Inflammatory macrophage treated with lipopolysaccharide for 4 hours (primary cell): ENCODE measurements at places on chromosomes 3 and 15.

DNA sequence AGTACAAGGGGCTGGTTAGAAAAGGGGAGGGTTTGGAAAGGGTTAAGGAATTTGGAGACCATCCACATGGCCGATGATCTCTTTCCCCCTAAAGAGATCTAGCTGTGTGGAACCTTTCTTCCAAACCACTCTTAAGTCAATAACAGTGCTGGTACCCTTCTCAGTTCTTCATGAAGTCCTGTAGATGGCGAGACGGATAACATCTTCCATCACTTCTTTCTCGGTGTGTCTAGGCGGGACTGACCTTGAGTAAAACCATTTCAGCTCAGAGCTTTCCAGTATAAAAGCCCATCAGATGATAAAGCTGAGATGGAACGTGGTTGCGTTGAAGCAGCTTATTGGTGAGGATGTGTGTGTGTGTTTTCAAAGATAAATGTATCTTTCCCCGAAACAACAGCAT lies 151.5 kb upstream of the BHLHE40 start:
- DNase-seq: no peak

DNA sequence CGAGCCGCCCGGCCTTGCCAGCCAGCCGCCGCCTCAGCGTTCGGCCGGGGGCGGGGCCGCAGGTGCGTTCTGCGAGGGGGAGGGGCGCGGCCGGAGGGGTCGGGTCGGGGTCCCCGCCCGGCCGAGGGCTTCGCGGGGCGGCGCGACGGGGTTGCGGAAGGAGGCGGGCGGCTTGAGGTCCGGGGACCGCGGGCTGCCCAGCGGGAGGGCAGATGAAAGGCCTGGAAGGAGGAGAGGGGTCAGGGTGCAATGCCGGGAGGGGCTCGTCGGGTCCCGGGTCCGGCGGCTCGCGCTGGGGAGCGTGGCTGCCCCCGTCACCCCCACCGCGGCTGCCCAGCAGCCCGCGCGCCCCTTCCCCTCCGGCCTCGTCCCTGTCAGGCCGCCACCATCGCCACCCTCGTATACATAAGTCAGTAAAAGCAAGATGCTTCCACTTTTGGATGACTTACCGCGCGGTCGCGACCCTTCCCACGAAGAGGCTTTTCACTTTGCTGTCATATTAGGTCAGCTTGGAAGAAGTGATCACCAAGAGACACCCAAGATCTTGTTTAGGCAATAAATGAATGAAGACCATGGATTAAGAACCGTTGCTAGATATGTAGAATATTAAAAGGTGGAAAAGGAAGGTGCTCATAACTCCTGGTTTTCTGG lies 620 bp upstream of the ANP32A start:
- peak; percentile 7 for DNase-seq

- no peak for DNase-seq
Measured at GRCh38 chr3:179542375-179542774, 20.4 kb upstream of the ACTL6A start.

- no peak for DNase-seq
Measured at GRCh38 chr3:107366766-107367165, 10.5 kb upstream of the CCDC54 start.

- no peak for DNase-seq
Measured at GRCh38 chr3:187385296-187385695, 17.1 kb downstream of the RTP4 start.

- peak; percentile 90 for DNase-seq
Measured at GRCh38 chr3:42192334-42193200, 73.4 kb downstream of the CCK start.

DNA sequence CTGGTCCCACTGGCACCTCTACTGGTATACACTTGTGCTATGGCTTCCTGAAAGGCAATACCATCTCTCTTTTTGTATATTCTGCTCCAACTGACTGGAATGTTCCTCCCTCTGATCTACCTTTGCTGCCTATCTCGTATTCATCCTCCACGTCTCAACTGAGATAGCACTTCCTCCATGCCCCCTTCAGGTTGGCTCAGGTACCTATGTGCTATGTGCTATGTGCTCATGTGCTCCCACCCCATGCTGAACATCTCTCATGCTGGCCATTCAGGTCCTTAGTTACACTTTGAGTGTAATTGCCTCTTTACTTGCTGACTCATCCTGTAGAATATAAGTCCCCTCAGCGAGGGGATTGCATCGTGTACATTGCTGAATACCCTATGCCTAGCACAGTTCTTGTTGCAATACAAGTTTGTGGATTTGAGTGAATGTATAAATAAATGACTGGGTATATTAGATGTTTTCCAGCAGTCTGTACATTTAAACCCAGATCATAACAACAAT lies 156.9 kb downstream of the SOX2 start:
- no peak for DNase-seq

- DNase-seq: no peak
Measured at GRCh38 chr3:45337839-45338470, 50.4 kb upstream of the LARS2 start.

GRCh38 chr3:125313060-125313635 lies 62.0 kb downstream of the ZNF148 start:
- DNase-seq: peak; percentile 68

GRCh38 chr3:143090486-143090885 lies 29.1 kb upstream of the CHST2 start:
- no peak for DNase-seq

DNA sequence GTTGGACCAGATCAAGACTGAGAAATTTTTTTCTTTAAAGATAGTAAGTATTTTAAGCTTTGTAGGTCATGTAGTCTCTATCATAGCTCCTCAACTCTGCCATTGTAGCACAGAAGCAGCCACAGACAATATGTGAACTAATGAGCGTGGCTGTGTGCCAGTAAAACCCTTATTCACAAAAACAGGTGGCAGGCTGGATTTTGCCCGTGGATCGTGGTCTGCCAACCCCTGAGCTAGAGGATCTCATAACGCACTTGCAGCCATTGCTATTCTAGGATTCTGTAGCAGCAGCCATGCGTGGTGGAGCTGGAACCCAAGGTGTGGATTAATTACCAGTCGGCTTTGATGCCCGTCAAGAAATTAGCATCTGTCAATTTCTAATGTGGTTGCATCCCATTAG lies 68.7 kb upstream of the PLXNA1 start:
- DNase-seq: no peak

GRCh38 chr15:61130950-61131942 lies 97.9 kb downstream of the RORA start:
- DNase-seq: no peak

DNA sequence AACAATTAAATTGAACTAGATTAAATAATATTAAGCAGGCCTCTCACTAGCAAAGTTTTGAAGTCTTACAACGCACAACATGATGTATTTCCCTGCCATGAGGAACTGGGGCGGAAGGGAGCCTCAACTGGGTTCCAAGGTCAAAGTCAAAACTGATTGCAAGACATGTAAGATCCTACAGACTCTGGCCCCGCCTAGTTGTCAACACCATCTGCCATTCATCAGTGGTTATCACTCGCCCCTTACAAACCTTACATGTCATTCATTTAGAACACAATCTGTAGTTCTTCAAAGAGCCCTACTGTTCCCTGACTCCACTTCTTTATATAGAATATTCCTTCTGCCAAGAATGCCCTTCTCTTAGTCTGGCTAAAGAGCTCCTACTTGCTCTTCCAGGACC lies 10.0 kb downstream of the ATP13A3 start:
- peak; percentile 33 for DNase-seq

DNA sequence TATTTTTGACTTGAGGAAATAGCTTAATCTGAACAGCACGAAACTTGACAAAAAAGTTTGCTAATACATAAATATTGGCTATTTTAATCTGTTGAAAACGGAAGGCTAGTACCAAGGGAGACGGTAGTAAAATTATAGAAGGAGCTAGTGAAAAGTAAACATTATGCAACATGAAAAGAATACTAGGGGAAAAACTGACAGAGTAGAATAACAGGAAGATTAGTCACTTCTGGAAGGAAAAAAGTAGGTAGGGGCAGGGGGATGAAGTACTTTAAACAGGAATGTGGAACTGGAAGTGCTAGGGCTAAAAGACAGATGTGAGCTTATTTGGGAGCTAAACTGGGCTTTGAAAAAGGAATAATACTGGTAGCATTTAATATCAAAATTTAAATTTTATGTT lies 60.1 kb downstream of the MBNL1 start:
- peak; percentile 66 for DNase-seq

DNA sequence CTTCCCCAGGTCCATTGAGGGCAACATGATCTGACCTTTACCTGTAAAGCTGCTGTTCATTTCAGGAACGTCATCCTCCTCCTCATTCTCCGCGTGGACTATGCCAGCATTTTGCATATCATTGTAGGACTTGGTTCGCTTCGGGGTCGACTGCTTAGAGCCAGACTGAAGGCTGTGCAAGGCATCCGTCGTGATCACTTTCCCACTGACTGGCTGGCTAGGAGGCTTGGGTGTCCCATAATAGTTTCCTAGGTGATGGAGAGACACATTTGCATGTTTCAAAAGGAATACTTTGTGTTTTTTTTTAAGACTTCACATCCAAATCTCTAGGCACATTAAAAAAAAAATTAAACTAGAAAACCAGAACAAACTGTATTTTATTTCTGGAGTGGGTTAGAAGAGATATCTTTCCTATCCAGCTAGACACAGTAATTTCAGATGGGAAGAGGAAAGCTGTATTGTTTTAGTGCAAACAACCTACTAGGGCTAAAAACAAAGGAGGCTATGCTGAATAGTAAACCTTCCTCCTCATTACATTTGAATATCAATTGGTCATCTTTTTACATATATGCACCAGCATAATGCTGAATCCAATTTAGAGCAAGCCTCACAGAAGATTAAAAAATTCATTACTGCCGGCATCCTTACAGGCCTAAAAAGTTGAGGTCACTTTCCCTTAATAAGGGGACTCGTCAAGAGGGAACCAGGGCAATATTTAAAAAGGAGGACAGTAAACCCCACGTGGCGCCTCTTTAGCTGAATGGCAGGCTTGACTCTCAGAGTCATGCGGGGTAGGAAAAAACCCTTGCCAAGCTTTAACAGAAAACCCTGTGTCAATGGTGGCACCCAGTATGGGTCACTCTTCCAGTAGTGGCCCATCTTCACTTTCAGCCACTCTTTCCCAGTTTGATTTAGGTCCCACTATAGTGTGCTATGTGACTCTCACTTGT lies 559.9 kb downstream of the MAGI1 start:
- DNase-seq: no peak

GRCh38 chr3:156535162-156535627 lies 19.7 kb downstream of the SSR3 start:
- peak; percentile 95 for DNase-seq

DNA sequence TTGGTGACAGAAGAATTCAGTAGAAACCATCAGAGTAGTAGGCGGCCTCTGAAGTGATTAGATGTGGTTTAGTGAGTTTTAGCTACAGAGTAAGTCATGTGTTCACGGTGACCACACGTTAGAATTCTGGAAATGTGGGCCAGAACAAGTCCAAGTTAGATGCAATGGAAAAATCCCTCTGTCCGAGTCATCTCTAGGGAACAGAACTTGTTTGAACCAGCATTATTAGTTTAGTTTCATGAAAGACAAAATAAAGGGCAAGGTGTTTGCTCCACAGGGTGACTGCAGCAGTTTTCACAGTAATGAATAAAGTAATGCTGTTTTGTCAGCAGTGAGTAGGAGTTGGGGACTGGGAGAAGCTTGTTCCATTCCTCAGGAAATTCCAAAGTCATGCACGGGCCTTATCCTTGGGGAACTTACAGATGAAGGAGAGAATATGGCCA lies 100.2 kb downstream of the CGNL1 start:
- no peak for DNase-seq

DNA sequence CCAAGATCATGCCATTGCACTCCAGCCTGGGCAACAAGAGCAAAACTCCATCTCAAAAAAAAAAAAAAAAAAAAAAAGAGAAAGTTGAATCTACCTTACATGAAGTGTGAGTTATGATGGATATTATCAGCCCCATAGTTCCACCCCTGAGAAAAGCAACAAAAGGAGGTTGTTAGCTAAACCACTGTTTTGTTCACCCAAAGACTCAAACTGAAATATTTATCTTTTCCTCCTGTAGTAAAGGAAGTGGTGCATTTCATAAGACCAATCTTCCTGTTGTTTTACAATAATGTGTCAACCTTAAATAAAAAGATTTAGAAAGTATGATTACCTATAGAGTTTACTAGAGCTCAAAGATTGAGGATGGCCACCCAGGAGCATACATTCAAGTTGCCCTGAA lies 18.7 kb upstream of the TRMT10C start:
- DNase-seq: no peak

- no peak for DNase-seq
Measured at GRCh38 chr3:169094204-169094603, 569.3 kb downstream of the MECOM start.

- DNase-seq: peak; percentile 38
Measured at GRCh38 chr3:19213603-19214220, 65.4 kb downstream of the KCNH8 start.

DNA sequence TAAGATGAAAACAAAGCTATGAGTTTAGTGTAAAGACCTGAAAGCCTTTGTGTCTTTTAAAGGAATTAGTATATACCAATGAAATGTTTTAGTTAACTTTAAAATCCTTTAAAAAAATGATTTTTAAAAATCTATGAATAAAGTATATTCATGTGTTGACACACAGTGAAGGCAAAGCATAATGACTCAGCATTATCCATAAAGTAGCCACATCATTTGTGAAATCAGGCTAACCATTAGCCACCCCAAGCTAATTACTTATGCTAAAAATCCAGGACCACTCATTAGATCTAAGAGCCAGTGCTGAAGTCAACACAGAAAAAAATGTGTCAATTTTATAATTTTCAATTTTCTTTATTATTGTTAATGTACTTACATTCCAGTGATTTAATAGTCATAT lies 310.2 kb downstream of the TBC1D5 start:
- no peak for DNase-seq

- DNase-seq: no peak
Measured at GRCh38 chr15:39919748-39920509, at the start of gene GPR176. Gene GPR176 (minus strand): TSS chr15:39920266. CDS start chr15:39920026, 240 bp downstream.

DNA sequence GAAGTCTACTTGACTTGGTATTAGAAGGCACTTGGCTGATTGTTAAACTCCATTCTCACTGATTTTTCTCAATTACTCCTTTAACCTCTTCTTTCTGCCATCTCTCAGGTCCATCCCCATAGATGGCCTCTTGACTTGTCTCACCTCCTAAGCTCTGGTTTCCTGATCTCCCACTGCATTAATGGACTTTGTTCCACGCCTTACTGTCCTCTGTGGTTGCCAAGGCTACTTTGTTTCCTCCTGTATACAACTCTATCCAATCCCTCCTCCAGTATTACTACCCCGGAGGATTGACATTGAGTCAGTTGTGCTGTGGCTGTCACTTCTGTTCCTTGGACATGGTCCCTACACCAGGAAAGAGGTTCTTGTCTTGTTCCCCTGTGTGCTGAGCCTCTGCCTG lies 10.6 kb upstream of the GLCE start:
- no peak for DNase-seq

- DNase-seq: peak; percentile 38
Measured at GRCh38 chr15:90002428-90002844, 1.3 kb downstream of the ZNF710 start.

DNA sequence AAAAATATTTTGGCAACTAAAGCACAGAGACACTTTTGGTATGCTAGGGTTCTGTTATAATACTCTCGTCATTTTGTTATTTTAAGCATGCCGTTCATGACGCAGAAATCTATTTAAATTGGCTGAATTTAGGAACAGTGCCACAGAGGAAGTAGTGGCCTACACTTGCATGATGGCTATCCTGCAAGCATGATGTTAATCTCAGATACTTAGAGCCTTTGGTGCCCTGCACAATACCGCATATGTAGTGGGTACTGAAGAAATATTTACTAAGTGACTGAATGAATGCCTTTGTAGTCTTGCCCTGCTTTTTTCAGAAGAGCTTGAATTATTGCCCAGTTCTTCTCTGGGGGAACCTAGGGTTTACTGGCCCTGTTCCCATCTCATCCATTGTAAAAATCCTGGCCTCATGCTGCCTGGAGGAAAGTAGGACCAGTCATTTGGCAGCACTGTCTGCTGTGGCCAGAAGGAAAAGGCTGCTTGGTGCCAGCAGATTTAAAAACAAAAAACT lies 79.0 kb downstream of the SERPINI1 start:
- DNase-seq: no peak
